ENCODE measurements at places on chromosomes 1 and 21.

DNA sequence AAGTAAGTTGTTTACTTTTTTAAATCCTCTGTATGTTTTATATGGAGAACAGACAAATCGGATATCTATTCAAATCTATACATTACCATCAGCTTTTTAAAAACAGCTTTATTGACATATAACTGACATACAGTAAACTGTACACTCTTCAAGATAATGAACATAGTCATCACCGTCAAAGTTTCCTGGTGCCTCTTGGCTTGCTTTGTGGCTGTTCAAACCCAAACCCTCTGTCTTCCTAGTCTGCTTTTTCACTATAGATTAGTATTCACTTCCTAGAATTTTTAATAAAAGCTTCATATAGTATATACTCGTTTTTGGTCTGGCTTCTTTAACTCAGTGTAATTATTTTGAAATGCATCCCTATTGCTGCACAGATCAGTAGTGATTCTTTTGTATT, 56.4 kb upstream of the TPTE start:
- DNase-seq = no peak

- no peak for DNase-seq
These were observed 319.1 kb downstream of the GPATCH2 start for GRCh38 chr1:217311766-217312165.

DNA sequence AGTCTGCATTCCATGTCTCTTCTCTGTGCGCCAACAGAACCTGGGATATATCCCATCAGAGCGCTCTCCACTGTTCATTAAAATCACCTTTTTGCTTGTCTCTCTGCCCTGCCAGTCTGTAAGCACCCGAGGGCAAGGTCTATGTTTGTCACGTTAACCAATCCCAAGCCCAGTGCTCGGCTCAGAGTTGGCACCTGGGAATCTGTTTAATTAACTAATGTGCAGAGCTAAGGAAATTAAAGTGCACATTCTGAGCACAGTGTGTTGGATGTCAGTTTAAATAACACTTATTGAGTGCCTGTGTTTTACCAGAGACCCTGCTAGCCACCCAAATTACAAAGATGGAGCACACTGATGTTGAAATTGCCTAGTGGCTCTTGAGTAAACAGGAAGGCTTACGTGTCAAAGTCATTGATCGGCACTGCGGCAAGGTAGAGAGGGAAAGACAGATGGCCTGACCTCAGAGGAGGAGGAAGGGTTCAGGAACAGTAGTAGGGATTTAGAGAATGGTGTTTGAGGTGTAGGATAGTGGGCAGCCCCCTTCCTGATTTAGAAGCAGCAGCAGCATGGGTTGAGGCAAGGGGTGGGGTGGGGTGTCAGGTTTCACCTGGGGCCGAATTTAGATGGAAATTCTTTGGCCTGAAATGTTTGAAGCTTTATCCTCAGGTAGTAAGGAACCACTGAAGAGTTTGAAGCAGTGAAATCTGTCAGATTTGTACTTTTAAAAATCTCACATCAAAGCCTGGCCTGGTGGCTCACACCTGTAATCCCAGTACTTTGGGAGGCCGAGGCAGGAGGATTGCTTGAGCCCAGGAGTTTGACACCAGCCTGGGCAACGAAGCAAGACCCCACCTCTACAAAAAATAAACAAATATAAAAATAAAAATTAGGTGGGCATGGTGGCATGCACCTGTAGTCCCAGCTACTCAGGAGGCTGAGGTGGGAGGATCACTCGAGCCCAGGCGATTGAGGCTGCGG, 7.7 kb downstream of the ARMH1 start:
- DNase-seq = no peak

DNA sequence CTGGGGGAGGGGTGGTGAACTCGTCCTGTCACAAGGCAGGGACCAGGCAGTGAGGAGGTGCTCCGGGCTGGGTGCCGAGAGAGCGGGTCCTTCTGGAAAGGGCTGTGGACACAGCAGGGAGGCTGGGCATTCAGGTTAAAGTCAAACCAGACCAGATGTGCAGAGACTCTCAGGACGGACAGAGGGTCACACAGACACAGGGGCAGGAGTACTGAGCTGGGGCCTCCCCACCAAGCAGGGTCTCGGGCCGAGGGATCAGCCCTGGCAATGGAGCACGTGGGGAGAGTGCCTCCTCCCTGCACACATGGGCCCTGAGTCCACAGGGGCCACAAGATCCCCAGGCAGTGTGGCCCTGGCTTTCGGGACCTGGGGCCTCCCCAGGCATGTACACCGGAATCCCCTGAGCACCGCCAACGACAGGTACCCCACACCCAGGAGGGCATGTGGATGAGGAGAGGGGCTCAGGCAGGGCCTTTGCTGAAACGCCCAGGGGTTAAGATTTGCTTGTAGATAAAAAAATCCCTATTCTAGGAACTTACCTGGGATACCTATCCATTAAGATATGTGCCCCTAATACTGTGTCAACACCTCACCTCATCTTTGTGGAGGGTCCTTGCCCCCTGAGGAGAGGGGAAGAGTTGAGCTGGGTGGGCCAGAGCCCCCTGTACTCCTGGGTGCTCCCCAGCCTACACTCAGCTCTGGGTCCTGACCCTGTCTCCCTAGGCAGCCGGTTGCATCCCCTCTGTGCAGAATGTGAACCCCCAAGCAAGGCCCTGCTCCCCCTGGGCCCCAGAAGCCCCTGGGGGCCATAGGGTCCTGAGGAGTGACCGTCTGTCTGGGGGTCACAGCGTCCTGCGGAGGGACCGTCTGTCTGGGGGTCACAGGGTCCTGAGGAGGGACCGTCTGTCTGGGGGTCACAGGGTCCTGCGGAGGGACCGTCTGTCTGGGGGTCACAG, 46.9 kb upstream of the ADARB1 start:
- no peak for DNase-seq

DNA sequence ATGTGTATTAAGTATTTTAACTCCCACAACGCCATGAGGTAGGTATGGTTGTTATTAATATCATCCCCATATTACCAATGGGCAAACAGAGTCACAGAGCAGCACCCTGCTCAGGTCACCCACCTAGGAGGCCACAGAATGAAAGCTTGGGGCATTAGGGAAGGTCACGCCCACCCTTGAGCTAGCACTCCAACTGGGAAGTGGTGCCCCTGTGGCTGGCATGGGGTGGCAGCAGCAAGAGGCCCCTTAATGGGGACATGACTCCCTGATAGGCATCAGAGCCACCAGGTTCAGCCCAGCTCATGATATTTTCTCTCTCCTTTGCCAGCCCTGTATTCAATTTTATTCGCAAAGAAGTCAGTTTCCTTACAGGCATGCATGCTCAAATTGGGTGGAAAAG, 90.6 kb downstream of the DMRTB1 start:
- DNase-seq = no peak

GRCh38 chr1:245599371-245600174, 444.8 kb downstream of the KIF26B start:
- DNase-seq = no peak

DNA sequence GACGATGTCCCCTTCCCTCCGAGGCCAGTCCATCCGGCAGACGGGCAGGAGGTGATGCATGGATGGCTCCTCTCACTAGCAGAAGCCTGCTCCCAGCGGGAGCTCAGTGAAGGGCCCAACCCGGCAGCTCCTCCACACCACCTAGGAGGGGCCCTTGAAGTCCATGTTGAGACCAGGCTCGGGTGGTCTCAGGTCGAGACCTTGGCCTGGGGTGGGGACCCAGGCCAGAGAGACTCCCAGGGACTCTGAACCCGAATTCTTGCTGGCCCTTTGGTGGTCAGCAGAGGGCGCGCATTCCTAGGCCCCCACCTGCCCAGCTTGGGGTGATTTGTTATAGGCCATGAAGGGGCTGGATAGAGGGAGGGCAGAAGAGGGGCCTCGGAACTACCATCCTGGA, 642 bp upstream of the NT5C1A start:
- no peak for DNase-seq

- no peak for DNase-seq
These were observed 203.9 kb downstream of the HIVEP3 start for GRCh38 chr1:41714638-41715389.

DNA sequence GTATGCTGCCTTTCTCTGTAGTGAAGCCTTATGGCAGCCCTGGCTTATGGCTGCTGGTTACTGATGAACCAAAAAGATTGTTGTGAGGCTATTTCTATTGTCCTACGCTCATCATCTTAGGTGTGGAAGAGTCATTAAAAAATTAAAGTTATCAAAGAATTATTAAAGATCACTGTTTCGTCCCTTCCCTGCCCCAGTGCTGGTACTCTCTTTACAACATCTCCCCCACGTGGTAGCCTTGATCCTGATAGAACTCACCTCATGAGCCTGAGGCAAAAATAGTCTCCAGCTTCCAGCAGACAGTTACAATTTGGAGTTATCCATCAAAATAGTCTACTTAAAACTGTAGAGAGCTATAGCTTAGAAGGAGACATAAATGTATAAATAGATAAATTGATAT, 201.5 kb downstream of the S1PR1 start:
- no peak for DNase-seq

- no peak for DNase-seq
These were observed 50.2 kb upstream of the LRP8 start for GRCh38 chr1:53378061-53378460.

DNA sequence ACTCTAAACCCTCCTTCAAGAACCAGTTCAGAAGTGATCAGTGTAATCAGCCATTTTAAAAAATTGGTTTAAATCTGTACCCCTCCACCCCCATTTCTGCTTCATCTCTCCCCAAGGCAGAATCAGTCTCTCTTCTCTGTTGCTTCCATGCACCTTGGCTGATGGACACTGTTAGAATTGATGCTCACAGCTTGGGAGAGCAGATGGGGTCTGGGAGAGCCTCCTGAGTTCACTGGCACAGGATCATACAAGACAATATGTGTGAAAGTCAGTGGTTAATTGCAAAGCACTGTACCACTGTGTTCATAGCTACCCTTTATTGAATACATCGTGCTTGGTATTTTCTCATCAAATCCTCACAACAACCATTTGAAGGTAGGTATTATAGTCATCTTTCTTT, 140.9 kb downstream of the ROR1 start:
- DNase-seq = no peak

DNA sequence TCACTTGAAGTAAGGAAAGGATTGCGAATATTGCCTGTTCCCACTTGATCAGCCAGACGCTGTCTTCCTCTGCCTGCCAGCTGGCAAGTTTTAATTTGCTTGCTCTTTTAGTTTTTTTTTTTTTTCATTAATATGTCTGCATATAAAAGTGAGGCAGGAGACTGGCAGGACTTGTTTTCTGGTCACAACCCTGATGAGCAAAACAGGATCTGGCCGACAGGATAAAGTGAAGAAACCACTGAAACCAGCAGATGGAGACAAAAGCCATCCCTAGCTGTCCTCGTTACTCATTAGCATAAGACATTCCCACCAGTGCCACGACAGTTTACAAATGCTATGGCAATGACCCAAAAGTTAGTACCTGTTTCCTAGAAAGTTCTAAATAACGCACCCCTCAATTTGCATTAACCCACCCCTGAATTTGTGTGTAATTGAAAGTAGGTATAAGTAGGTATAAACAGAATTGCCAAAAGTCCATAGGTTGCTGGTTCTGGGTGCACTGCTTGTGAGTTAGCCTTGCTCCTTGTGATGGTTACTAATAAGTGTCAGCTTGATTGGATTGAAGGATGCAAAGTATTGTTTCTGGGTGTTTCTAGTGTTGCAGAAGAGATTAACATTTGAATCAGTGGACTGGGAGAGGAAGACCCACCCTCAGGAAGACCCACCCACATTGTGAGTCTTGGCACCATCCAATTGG, 60.8 kb downstream of the ZNF684 start:
- no peak for DNase-seq

GRCh38 chr1:11920239-11920903, 5.9 kb downstream of the KIAA2013 start:
- no peak for DNase-seq

GRCh38 chr1:178310685-178311105, 186.1 kb downstream of the CLEC20A start:
- DNase-seq = no peak

DNA sequence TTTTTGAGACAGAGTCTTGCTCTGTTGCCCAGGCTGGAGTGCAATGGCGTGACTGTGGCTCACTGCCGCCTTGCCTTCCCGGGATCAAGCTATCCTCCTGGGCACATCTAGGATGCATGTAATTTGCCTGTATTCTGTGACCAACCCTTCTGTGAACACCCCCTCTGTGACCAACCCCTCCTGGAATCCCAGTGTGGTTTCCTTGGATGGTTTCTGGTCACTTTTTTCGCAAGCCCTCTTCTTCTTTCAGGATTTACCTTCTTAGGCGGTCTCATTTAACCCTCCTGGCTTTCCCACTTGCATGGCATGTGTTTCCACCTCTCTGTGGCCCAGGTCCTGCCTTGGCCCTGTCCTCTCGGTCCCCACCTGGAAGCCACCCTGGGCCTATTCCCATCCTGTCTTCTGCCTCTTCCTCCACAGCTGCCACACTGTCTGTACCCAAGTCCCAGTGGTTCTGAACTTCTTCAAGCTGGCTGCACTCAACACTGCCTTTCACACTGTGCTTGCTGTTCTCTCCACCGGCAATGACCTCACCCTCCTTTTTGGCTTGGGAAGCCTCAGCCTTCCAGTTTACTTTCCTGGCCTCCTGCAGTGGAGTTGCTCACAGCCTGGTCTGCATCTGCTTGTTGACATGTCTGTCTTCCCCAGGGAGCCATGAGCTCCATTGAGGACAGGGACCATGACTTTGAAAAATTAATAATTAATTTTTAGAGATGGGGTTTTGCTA, 57.0 kb downstream of the DISC1 start:
- no peak for DNase-seq

DNA sequence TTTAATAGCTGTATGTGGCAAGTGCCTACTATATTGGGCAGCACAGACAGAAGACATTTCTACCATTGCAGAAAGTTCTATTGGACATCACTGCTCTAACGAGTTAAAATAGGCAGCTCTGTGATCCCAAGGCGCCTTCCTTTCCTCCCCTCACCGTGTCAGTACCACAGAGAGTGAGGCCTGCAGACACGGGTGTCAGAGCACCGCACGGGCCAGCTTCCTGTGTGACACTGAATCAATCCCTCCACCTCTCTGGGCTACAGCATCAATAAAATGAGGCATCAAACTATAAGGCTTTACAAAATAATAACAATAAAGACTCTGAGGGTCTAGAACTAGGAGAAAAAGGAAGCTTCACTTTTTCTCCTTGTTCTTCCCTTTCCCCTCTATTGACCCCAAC, 246.7 kb downstream of the FOXD2 start:
- no peak for DNase-seq

DNA sequence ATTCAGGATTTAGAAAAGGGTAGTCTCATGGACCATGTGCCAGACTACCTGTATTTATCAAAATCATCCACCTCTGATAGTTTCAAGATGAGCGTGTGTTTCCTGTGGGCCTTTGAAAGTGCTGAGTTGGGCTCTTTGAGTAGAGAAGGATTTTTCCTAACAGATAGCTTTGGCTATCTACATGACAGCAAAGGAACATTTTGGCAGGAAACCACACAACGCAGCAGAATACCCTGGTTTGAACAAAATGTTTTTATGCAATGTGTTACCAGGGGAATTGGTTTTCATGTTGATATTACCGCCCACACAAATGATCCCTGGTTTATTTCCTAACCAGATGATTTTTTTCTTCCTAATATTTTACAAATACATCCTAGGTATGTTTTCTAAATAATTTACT, 431.4 kb downstream of the NEGR1 start:
- no peak for DNase-seq

DNA sequence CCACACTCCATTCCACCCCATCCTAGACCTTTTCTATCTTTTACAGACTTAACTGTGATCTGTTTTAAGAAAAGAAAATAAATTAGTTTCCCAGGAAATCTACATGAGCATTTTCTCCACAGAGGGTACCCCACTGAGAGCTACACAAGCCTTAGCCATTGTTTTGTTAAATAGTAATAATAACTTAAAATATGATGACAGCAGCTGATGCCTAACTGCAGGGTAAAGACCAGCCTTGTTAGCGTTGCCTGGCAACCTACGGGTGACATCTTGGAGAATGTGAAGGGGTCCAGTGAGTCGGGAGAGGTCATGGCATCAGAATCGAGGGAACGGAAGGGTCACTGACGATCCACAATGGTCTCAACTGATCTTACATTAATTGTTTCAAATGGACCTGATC, 233.2 kb upstream of the PBX1 start:
- DNase-seq = no peak

Data from activated naive CD4-positive, alpha-beta T cell (primary cell).